ENCODE measurements at places on chromosomes 16 and 17.

GRCh38 chr16:88489163-88489741 is 36.2 kb downstream of the ZFPM1 start:
- no peak for DNase-seq

- peak; percentile 42 for DNase-seq
Observed at GRCh38 chr16:68627951-68628425, 17.1 kb upstream of the CDH3 start.

DNA sequence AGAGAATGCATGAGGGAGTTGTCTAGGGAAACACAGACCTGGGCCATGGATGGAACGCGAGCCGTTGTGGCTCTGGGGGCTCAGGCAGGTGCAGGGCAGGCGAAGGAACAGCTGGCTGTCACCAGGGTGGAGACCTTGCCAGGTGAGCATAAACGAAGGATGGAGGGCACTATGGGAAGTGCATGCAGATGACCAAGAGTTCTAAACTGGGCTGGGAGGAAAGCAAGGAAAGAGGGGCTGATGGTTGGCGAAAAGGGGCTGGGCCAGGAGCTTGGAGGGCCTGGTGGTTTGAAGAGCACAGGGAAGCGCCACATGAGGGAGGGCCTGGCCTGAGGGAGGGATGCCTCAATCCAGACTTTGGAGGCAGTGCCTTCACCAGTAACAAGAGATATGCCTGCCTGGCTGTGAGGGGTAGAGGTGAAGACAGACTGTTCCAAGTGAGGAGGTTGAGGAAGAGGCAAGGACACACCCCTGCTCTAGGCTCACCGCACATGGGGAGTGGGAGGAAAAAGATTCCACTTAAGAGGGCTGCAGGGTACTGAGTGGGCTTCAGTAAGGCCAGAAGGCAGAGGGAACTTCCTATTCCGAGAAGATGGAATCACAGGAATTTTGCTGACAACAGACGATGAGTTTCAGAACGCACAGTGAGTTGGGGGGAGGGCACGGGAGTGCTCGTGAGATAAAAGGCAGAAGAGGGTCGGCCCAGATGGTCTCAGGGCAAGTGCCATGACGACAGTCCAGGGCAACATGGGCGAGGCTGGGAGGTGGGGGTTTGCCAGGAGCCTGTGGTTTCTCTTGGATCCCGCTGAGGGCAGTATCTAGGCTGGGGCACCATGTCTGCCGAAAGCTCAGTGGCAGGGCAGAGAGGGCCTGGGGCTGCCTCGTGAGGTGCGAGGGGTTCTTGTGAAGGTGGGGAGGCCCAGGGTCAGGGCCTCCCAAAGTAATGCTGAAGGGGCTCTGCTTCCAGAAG is 20.6 kb downstream of the B9D1 start:
- DNase-seq, result no peak

DNA sequence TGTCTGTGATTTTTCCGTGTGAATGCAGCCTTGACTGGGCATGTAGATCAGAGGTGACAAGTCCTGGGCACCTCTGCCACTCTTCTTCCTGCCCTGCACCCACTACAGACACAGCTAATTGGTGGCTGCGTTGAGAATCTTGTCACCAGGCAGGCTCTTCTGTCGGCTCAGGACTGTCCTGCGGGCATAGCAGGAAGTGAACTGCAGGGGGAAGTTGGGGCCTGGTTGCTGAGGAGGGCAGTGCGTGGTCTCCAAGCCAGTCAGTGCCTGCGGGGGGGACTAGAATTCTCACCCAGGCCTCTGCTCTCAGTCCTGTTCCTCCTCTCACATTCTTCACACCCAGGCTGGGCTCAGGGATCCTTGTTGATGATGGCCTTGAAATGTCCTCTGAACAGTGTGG is 50.5 kb downstream of the JPH3 start:
- no peak for DNase-seq

- DNase-seq, result no peak
Observed at GRCh38 chr17:2885733-2886132, 89.5 kb downstream of the RAP1GAP2 start.

All from kidney tubule cell (primary cell).